ENCODE measurements at places on chromosomes 4 and X.

- no peak for DNase-seq
Observed at GRCh38 chrX:45070116-45071007, 130.3 kb downstream of the DIPK2B start.

DNA sequence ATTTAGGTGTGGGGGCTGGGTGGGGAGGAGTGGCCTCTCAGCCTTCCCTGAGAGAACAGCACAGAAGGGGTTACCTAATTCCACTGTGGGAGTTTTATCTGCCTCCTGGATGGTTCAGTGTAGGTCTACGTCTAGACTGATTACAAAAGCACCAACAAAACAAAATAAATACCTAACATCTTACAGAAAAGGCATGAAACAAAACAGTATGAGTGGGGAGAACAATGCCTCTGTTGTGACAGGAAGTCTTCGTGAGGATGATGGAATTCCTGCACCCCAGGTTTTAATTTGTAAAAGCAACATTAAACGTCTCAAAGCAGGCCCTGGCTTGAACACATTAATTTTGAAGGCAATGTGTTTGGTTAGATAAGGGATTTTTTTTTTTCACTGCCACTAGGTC, 112.1 kb upstream of the GPC4 start:
- DNase-seq = no peak

DNA sequence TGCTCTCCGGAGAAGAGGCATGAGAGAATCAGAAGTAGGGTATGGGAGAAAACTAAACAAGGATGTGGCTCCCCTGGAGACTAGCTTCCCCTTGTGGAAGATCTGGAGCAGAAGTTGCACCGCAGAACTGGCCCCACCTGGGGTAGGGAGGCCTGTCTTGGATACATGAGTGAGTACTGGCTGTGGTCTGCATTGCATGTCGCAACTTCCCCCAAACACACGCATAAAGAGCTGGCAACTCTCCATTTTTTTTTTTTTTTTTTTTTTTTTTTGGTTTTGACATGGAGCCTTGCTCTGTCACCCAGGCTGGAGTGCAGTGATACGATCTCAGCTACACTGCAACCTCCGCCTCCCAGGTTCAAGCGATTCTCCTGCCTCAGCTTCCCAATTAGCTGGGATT, 119.9 kb downstream of the EGF start:
- no peak for DNase-seq

GRCh38 chr4:23911675-23912455, 22.0 kb upstream of the PPARGC1A start:
- DNase-seq = no peak

- no peak for DNase-seq
Observed at GRCh38 chr4:72505314-72505744, 63.7 kb downstream of the ADAMTS3 start.

DNA sequence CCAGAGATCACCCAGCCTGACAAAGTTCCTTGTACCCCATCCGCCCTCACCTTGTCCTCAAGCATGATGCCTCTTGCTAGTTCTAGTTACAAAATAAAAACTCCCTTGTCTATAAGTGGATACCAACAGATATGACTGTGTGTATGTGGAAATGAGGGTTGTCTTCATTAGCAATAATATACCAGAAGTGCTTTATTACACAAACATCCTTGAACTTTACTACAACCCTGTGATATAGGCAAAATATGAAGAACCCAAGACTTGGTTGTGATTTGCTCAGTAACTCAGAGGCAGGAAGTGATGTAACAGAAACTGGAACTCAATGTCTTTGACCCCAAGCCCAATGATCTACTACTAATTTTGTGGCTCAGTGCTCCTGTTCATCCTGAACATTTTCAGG, 97.6 kb downstream of the AKAP4 start:
- DNase-seq = no peak

Measured in stimulated activated CD4-positive, alpha-beta T cell treated with anti-CD3 and anti-CD28 coated beads, Interleukin-4, amount 100 ng/mL, for 48 hours (primary cell).